T-helper 17 cell (primary cell): ENCODE measurements at places on chromosomes 12 and 14.
A peak's percentile ranks its signal among the peaks of the same experiment; 100 is the strongest.

- no peak for DNase-seq
Observed at GRCh38 chr14:94787092-94787491, 17.2 kb upstream of the GSC start.

- DNase-seq, result no peak
Observed at GRCh38 chr14:76313852-76314251, 62.1 kb upstream of the ESRRB start.

DNA sequence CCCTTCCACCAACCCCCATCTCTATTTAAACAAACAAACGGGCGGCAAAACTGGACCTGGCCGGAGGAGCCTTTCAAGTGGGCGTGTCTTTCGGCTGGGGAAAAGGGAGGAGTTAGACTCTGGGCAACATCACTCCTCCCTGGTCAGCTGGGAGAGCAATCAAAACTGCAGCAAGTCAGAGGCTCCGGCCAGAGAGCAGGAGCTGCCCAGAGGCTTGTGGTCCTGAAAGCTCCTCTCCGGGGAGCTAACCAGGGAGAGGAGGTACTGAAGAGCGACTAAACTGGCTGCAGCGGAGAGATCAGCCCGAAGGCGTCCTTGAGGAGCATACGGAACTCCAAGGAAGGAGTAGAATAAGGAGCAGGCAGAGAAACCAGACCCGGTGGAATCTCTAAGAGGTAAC is at the start of gene NEUROD4:
TSS of gene NEUROD4 (plus strand) at position 191 of the 400 bp plus-strand sequence. CDS start 6,466 bp downstream, outside the sequence.
- no peak for DNase-seq

- DNase-seq, result no peak
Observed at GRCh38 chr14:20719777-20720176, 25.9 kb upstream of the EDDM3A start.

DNA sequence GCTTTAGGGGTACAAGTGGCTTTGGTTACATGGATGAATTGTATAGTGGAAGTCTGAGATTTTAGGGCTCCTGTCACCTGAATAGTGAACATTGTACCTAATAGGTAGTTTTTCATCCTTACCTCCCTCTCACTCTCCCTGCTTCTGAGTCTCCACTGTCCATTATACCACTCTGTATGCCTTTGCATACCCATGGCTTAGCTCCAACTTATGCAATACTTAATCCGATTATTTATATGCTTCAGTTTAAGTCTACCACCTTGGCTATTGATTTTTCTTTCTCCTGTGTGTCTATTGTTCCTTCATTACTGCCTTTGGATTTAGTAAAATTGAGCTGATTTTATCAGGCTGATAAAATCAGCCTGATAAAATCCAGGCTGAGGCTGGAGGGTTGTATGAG is 30.5 kb upstream of the C12orf71 start:
- no peak for DNase-seq

DNA sequence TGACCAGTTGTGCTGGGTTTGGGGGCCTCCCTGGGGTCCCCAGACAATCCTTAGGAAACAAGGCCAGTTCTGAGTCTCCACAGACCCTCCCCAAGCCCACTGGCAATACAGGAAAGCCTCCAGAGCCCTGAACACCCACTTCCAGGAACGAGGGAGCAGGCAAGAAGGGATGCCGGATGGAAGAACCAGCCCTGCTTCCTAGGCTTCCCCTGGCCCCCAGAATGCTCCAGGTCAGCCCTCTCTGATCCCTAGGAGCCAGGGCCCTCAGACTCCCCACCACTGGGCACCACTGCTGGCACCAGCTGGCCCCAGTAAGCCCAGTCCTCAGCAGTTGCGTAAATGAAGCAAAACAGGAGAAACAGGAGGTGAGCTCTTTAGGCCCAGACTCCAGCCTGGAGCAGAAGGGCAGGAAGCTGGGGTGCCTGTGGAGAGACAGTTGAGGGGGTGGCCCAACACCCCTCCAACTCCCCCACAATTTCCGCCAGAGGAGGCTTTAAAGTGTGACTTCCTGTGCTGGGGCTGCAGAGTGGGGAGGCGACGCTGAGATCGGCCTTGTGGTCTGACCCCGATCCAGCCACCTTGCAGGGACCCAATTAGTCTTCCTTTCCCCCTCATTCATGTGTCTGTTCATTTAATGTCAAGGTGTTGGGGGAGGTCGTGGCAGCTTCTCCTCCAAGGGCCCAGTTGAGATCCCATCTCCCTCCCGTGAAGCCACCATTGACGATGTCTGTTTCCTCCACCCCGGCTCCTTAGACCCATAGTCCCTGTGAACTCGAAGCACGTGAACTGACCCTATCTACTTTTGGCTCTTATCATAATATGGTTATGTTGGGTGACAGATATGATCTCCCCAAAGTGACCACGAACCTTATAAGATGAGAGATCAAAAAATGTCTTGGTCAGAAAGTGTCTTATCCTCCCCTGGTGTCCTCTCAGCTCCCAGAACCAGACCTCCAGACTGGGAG is 4.7 kb downstream of the TNFRSF1A start:
- peak; percentile 36 for DNase-seq

DNA sequence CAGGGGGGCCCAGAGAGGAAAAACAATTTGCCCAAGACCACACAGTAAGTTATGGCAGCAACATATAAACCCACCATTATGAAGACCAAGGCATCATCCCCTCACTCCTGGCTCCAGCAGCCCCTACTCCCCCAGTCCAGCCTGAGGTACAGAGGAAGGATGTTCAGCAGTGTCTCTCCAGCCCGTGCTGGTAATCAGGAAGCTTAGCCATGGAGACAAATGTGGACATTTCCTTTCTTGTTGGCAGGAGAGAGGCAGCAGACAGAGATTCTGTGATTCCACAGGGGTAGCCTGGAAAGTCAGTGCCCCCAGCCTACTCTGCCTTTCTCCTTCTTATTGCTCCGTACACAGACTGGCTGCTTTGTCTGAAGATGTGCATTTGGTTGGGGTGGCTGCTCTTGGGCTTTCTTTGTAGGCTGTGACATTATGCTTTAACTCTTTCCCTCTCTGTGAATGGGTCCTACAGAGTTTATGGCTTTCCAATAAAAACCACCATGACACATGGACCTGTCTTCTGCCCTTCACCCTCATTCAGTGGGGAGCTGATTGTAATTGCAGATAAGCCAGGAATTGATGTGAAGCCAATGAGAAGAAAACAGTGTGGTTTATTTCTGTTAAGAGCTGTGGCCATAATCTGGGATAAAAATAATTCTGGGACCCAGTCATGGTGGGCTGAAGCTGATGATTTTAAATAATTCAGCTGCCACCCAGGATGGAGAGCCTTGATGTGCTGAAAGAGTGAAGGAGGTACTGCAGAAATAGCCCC is 3.4 kb downstream of the RPH3A start:
- DNase-seq, result no peak

- no peak for DNase-seq
Observed at GRCh38 chr12:88865537-88865936, 285.3 kb upstream of the KITLG start.

- no peak for DNase-seq
Observed at GRCh38 chr14:88612981-88613380, 50.1 kb downstream of the ZC3H14 start.

GRCh38 chr14:104550861-104551728 is 28.5 kb upstream of the C14orf180 start:
- no peak for DNase-seq

DNA sequence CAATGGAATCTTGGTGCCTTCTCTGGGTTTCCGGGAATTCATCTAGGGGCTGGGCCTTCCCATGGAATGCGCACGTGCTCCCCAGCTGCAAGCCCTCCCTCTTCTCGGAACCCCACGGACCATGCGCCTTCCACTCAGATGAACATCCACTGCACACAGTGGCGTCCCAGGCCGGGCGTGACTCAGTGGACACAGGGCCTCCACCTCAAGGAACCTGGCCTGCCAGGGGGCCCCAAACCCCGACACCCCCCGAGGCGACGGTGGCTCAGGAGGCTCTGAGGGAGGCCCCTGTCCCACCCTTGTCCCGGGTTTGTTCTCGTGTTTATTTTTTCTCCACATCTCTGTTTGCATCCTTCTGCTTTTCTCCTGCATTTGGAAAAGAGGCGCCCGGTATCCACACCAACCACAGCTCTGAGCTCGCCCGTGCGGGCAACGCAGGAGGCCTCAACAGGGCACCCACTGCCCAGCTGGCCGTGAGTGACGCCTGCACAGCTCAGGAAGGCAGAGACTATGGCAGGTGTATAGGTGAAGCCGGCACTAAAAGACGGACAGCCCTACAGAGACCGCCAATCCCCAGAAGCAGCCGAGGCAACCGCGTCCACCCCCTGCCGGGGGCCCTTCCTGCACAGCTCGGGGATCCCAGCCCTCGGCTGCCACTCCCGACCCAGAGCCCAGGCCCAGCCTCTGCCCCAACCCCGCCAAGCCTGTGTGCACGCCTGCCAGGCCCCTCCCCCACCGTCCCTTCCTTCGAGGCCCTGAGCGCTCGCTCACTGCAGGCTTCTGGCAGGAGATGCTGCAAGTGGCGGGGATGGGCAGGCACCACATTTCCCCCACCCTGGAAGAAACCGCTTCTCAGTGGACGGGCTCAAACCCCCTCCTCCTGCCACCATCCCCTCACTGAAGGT is 23.8 kb upstream of the GALNT9 start:
- no peak for DNase-seq
